ENCODE measurements at places on chromosomes 5 and 9.

- DNase-seq: no peak
Measured at GRCh38 chr5:1142886-1143669, 31.2 kb upstream of the SLC12A7 start.

- DNase-seq: no peak
Measured at GRCh38 chr5:122704247-122705036, 70.4 kb upstream of the SNX2 start.

DNA sequence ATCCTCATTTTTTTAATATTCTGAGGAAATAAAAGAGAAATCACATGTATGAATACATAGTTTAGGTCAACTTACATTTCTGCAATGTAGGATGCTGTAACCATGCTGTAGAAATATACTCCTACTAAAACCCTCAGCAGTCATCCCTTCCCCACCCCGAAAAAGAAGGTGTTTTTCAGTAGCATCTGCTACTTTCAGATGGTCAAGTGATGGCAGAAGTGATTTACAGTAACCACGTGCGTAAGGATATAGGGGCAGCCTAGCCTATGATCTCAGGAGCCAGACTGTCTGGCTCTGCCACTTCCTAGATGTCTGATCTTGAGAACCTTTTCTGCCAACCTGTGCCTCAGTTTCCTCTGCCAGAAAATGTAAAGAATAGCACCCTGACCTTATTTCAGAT is 26.0 kb upstream of the SYK start:
- DNase-seq: no peak

GRCh38 chr5:146595088-146595487 is 79.1 kb upstream of the GPR151 start:
- DNase-seq: no peak

GRCh38 chr9:131942146-131942720 is 137.4 kb downstream of the MED27 start:
- no peak for DNase-seq

- DNase-seq: no peak
Measured at GRCh38 chr9:91208419-91208745, 153.3 kb downstream of the AUH start.

- DNase-seq: no peak
Measured at GRCh38 chr9:76266649-76267283, 127.5 kb downstream of the RFK start.

DNA sequence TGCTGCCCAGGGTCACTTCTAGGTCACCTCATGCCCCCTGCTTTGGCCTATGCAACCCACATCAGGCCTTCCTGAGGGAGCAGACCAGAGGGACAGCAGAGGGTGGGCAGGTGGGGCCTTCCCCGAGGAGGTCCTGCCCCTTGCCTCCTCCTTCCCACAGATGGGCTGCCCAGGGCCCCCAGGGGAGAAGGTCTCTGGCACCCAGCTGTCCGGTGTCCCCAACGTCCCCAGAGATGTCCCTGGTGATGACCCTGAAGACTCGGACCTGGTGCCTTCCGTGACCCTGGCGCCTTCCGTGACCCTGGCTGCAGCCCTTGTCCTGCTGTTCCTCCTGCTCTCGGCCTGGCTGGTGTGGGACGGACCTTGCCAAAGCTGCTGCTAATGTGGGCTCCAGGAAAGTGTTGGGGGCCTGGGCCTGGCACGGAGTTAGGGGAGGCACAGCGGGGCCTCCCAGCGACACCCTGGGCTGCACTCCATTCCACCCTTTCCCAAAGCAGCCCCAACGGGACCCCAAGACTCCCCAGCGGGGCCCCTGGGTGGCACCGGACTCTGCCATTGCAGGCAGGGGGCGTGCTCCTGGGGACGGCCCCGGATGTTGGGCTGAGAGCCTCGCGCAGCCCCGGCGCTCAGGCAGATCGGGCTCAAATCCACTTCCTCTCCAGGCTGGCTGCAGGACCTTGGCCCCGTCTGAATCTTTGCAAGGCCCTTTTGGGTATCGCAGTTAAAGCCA is 6.8 kb upstream of the SLC2A6 start:
- peak; percentile 76 for DNase-seq

GRCh38 chr5:56814963-56815657 is at the start of gene MAP3K1:
Gene MAP3K1 (plus strand): TSS chr5:56815549. CDS start chr5:56815574, 25 bp downstream.
- DNase-seq: peak; percentile 93

GRCh38 chr5:95029569-95030366 is 255.1 kb downstream of the MCTP1 start:
- DNase-seq: no peak

GRCh38 chr5:109676920-109677319 is 12.8 kb upstream of the MAN2A1 start:
- no peak for DNase-seq

- DNase-seq: no peak
Measured at GRCh38 chr5:40991168-40991980, 79.8 kb downstream of the MROH2B start.

DNA sequence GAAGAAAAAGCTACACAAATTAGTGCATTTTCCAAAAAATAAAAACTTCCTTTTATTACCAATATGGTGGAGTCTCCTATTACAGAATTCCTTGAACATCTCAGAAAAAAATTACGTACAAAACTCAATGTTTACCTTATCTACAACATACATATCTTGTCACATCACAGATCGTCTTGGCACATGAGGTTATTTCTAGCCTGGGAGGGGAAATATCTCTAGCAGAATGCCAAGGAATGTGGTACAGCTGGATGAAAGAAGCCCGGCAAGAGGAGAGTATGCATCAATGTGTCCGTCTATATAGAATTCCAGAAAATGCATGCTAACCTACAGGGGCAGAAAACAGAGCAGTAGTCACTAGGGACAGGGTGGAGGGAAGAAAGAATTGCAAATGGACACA is 443.8 kb downstream of the ZSWIM6 start:
- DNase-seq: no peak

- DNase-seq: no peak
Measured at GRCh38 chr5:143398053-143398355, 5.5 kb downstream of the NR3C1 start.

Measured in H7 (cell line).